ENCODE measurements at places on chromosomes 12 and 14.

GRCh38 chr14:88562532-88562830 is 356 bp upstream of the ZC3H14 start:
- DNase-seq: no peak
- no peaks in the 10 kb centered on the region for H3K36me3 ChIP-seq
- H3K27me3 ChIP-seq: no peaks in the 10 kb centered on the region
- H3K4me1 ChIP-seq: peaks cover 11% of the 10 kb centered on the region
- H3K27ac ChIP-seq: no peak overlapping the region

DNA sequence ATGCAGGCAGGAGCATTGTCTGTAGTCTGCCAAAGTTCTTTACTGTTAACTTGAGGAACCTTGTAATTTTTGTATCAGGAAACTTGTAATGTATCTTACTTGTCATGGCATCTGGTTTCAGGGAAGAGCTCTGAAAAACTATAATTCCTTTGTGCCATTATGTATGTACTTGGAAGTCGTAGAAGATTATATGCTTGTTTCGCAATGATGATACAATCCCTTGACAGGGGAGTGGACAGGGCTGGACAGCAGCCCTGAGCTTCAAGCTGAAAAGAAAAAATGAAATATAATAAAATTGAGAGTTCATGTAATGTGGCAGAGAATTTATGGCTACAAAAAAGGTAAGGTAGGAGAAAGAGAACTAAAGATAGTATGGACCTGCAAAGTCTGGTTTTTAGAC is 7.4 kb upstream of the DLGAP5 start:
- no peaks in the 10 kb centered on the region for H3K27me3 ChIP-seq
- H3K4me3 ChIP-seq: no peak overlapping the region
- no peak overlapping the region for H3K27ac ChIP-seq
- H3K4me1 ChIP-seq: no peaks in the 10 kb centered on the region
- DNase-seq: no peak

- H3K4me3 ChIP-seq: no peak overlapping the region
- no peak for DNase-seq
- no peaks in the 10 kb centered on the region for H3K36me3 ChIP-seq
- no peak overlapping the region for H3K27ac ChIP-seq
- H3K27me3 ChIP-seq: no peaks in the 10 kb centered on the region
- H3K4me1 ChIP-seq: no peaks in the 10 kb centered on the region
Measured at GRCh38 chr12:59874781-59875180, 279.0 kb downstream of the SLC16A7 start.

DNA sequence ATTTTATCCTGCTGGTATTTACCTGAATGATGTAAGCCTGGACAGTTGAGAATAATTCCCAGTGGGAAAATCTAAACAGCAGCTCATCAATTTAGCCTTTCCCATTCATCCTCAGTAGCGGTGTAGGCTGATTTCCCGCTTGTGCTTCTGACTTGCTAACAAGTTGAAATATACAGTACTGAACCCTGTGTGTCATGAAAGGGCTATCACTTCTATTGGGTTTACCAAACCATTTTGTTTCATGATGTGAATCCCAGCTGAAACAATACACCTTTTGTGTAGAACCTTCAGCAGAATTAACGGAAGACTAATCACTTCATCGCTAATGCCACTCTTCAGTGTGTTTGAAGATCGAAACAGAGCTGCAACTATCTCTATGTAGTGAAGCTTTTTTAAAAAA is 88.4 kb downstream of the POLR3B start:
- H3K4me3 ChIP-seq: no peak overlapping the region
- H3K27ac ChIP-seq: no peak overlapping the region
- no peaks in the 10 kb centered on the region for H3K27me3 ChIP-seq

GRCh38 chr12:27206801-27207502 is 37.1 kb upstream of the STK38L start:
- no peak overlapping the region for H3K4me3 ChIP-seq
- no peak overlapping the region for H3K27ac ChIP-seq
- H3K27me3 ChIP-seq: no peaks in the 10 kb centered on the region
- no peaks in the 10 kb centered on the region for H3K36me3 ChIP-seq
- no peaks in the 10 kb centered on the region for H3K4me1 ChIP-seq
- no peak for DNase-seq

DNA sequence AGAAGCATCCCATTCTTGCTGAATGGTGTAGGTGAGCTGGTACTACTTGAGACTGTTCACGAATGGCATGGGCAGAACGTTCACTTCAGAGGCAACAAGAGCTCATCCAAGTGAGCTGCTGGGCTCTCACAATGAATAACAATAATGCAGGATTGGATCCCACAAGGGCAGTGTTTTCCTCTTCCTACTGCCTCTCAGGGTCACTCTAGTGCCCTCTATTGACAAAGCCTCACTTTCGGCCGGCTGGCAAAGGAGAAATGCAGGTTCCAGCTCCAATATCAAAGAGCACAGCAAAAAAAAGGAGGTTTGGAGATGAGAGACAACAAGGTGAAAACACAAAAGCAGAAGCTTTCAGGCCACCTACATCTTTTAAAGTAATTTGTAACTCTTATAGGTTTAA is 74.6 kb upstream of the MYF6 start:
- H3K4me3 ChIP-seq: no peak overlapping the region
- H3K4me1 ChIP-seq: no peaks in the 10 kb centered on the region
- no peaks in the 10 kb centered on the region for H3K36me3 ChIP-seq
- no peak for DNase-seq

- H3K4me1 ChIP-seq: no peaks in the 10 kb centered on the region
- no peak overlapping the region for H3K4me3 ChIP-seq
- no peak overlapping the region for H3K27ac ChIP-seq
- no peak for DNase-seq
Measured at GRCh38 chr12:90244232-90244631, 535.6 kb upstream of the ATP2B1 start.

GRCh38 chr14:77024171-77024691 is 4.3 kb downstream of the IRF2BPL start:
- peak overlapping the region; percentile 100 for H3K27ac ChIP-seq
- peaks cover 34% of the 10 kb centered on the region for H3K4me1 ChIP-seq
- no peaks in the 10 kb centered on the region for H3K36me3 ChIP-seq

DNA sequence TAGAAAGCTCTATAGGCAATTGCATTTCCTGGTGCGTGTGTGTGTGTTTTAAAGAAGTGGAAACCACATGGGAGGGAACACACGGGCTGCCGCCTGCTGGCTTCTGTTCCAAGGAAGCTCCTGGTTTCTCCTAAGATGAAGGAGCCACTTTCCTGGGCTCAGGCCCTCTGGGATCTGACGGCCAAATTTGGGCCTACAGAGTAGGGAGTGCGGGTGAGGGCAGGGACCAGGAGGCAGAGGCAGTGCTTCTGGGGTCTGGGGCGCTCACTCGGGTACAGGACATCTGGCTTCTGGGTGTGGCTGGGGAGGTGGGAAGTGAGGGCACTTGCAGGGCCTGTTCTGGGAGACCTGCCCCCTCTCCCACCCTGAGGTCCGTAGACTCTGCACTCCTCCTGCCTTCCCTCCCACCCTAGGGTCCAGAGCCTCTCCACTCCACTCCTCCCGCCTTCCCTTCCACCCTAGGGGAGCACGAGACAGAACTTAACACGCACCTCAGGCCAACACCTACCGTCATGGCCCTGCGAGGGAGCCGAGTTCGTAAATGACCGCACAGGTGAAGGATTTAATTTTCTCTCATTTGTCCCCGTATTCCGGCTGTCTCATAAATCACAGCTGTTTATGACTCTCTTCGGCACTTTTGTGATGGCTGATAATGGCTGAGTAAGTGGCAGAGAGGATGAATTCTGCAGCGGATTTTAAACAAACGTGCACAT is 127.7 kb downstream of the KIF26A start:
- H3K36me3 ChIP-seq: no peaks in the 10 kb centered on the region
- no peaks in the 10 kb centered on the region for H3K4me1 ChIP-seq
- DNase-seq: peak; percentile 11
- no peak overlapping the region for H3K4me3 ChIP-seq

- no peak for DNase-seq
- H3K36me3 ChIP-seq: no peaks in the 10 kb centered on the region
- peaks cover 3% of the 10 kb centered on the region for H3K4me1 ChIP-seq
- no peak overlapping the region for H3K27ac ChIP-seq
Measured at GRCh38 chr12:627863-628741, 35.1 kb downstream of the NINJ2 start.

- H3K27me3 ChIP-seq: no peaks in the 10 kb centered on the region
- no peaks in the 10 kb centered on the region for H3K36me3 ChIP-seq
- H3K4me3 ChIP-seq: no peak overlapping the region
- peak; percentile 66 for DNase-seq
- H3K27ac ChIP-seq: peak overlapping the region; percentile 19
Measured at GRCh38 chr14:73576391-73576790, 7.4 kb downstream of the ACOT2 start.

DNA sequence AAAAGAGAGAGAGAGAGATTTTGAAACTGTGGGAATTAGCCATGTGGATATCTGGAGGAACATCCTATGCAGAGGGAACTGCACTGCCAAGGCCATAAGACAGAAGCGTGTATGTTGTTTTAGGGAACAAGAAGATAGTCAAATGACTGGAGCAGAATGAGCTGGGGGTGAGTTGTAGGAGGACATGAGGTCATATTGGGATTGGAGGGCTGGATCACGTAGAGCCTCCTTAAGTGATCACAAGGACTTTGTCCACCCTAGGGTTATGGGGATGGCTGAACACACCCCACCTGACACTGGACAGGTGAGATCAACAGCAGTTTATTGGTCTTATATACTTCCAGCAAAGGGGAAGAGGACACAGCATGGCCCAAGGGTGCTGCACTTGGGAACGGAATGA is 8.2 kb upstream of the CGRRF1 start:
- H3K4me3 ChIP-seq: no peak overlapping the region
- no peaks in the 10 kb centered on the region for H3K27me3 ChIP-seq
- no peaks in the 10 kb centered on the region for H3K36me3 ChIP-seq

- H3K27me3 ChIP-seq: no peaks in the 10 kb centered on the region
- no peak for DNase-seq
- no peak overlapping the region for H3K27ac ChIP-seq
Measured at GRCh38 chr12:2811801-2812200, 667 bp upstream of the ITFG2 start.

DNA sequence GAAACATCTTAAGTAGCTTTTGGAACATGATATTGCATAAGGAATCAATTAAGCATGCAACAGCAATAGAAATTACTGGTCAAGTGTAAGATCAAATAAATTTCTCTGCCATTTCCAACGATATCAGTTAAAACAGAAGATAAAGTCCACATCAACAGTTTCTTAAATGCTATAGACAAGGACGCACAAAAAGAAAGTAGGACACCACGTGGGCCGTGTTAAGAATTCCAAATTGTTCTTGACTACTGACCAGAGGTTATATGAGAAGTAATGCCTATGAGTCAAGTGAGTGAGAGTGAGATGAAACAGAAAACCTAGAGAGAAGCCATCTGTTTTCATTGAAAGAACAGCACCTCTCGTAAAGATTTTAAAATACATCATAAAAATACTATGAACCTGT is 318.2 kb downstream of the TMEM117 start:
- no peaks in the 10 kb centered on the region for H3K27me3 ChIP-seq
- H3K4me1 ChIP-seq: no peaks in the 10 kb centered on the region
- no peaks in the 10 kb centered on the region for H3K36me3 ChIP-seq
- DNase-seq: no peak

DNA sequence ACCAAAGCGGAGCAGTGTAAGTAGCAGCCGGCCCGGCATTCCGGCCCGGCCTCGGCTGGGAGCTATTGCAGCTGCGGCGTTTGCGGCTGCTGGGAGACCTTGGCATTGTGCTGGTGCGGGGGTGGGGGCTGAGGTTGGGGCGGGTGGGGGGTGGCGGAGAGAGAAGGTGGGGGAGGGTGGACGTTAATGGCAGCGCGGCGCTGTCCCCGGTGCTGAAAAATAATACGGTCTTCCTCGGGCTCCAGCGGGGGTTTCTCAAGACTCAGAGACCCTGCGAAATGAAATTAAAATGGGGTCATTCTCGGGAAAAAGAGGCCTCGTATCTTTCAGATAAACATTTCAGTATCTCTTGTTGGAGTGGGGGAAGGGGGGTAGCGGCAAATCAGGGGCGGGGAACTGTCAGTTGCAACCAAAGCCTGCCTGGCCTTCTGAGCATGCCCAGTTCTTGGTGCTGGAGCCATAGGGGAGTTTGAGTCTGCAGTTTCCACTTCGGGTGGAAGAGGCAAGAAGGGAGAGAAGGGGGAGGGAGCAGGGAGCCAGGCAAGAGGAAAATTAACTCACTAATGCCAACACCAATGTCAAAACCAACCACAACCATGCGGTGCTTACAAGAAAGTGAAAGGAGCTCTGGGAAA is 414 bp downstream of the UNC79 start:
- H3K4me1 ChIP-seq: no peaks in the 10 kb centered on the region
- no peaks in the 10 kb centered on the region for H3K27me3 ChIP-seq
- no peak overlapping the region for H3K4me3 ChIP-seq
- no peak overlapping the region for H3K27ac ChIP-seq
- H3K36me3 ChIP-seq: no peaks in the 10 kb centered on the region

DNA sequence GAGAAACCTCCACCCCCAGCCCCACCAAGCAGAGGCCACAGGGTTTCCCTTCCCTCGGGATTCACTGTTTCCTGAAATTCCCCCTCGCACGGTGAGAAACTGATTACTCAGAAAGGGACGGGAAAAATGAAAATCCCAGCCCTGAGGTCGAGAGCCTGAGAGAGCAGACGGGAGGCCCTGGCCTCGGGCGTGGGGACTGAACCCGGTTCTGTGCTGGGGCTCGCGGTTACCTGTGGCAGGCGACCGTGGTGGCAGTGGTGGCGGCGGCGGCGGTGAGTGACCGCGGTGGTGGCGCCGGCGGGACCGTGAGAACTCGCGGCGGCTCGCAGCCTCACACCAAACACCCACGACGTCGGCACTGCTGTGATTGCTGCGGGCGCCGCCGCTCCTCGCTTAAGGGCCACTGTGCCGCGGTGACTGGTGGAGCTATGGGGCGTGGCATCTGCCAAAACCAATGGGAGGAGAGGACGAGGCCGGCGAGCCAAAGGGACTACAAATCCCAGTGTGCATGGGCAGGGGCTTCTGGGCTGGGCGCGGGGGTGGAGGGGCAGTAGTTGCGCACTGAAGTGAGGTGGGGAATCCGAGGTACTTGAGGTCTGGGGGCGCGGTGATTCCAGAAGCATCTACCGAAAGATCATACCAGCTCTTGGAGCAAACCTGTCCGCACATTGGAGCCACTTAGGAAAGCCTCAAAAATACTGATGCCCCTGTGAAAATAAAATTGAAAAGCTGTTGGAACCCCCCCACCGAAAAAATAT is at the start of gene LGMN:
TSS of gene LGMN (minus strand) at position 369 of the 758 bp plus-strand sequence. CDS start 15,841 bp downstream, outside the sequence.
- H3K36me3 ChIP-seq: peaks cover under 1% of the 10 kb centered on the region
- H3K27ac ChIP-seq: peak within 1 kb of the TSS; percentile 55
- peaks cover 14% of the 10 kb centered on the region for H3K4me1 ChIP-seq
- peak; percentile 97 for DNase-seq

All from adrenal gland (tissue), 19 donors.